ENCODE measurements at places on chromosomes 2 and 18.

GRCh38 chr2:70655786-70656185, 102.2 kb upstream of the TGFA start:
- no peak for DNase-seq

DNA sequence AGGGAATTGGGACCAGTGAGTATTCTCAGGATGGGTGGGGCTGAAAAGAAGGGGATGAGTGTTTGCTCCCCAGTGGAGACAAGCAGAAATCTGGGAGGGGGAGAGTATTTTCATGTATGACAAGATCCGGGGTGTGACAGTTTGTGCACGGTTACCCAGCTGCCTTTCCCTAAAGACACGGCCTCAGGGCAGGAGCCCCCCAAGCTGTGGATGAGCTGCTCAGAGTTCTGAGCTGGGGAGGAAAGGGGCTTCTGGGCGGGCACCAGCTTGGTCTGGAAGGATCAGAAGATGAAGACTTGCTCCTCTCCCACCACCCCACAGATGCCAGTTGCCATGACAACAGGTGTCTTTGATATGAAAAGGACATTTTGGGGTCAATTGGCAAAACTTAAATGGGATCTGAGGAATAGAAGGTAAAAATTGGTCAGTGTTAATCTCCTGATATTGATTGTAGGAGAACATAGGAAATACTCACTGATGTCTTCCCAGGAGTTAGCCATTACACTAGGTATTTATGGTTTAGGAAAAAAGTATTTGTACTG, 29.2 kb downstream of the ZCCHC2 start:
- DNase-seq, result no peak

- DNase-seq, result peak; percentile 97
These were observed 19.6 kb upstream of the SERPINB11 start for GRCh38 chr18:63683152-63683551.

DNA sequence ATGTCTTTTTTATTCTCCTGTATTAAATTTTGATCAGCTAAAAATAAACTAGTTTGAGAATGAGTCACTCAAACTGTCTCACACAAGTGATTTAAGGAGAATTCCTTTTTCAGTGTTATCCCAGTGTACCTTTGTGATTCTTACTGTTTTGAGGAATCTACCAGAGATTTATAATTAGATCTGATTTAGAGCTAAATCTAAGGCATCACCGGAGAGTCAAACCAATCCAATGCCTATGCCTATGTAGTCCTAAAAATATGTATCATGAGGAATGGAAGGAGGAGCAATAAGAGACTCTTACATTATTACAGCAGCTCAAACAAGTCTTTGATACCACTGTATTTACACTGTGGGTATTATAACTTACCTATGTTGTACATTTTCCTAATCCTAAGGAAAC, 63.4 kb upstream of the CYP20A1 start:
- no peak for DNase-seq

DNA sequence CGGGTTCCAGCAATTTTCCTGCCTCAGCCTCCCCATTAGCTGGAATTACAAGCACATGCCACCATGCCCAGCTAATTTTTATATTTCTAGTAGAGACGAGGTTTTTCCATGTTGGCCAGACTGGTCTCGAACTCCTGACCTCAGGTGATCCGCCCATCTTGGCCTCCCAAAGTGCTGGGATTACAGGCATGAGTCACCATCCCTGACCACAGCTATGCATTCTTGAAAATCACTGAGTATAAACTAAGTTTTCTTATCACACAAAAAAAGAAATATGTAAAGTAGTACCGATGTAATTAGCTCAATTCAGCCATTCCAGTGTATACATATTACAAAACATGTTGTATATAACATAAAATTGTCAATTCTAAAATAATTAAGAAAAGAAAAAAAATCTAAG, 232.7 kb downstream of the MBD2 start:
- DNase-seq, result peak; percentile 2

DNA sequence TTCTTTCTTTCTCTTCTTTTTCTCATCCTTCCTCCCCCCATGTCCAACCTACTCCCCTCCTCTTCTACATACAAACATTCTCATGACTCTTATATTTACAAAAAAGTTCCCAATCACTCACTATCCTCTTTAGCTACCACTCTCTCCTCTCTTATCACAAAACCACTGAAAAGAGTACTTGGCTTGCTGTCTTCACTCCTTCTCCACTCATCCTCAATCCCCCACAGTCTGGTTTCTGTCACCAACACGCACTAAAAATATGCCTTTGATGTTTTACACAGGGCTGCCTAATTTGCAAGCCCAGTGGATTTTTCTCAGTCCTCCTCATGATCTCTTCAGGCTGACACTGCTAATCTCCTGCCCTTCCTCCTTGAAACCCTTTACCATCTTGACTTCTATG, 159.5 kb downstream of the TNS1 start:
- DNase-seq, result no peak

DNA sequence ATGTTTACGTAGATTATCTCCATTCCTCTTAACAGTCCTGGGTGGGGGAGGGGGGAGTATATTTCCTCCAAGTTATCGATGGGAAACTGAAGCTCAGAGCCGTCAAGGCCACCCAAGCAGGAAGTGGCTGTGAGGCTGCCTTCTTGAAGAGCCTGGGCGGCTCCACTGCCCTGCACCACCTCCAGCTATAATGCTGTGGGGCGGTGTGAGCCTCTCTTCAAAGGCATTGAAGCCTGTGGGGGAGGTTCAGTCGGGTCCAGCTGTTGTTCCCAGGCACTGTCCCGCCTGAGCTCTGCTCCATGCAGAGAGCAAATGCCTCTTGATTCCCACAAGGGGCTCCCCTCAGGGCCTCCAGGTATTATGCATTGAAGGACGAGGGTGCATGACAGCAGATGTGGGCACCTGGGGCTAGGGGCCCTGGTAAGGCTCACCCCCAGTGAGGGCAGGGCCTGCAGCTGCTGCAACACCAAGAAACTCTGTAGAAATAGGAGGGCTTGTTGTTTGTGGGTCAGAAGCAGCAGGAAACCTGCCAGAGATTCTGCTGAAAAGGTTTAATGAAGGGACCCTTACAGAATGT, 29.5 kb upstream of the LAPTM4A start:
- no peak for DNase-seq

DNA sequence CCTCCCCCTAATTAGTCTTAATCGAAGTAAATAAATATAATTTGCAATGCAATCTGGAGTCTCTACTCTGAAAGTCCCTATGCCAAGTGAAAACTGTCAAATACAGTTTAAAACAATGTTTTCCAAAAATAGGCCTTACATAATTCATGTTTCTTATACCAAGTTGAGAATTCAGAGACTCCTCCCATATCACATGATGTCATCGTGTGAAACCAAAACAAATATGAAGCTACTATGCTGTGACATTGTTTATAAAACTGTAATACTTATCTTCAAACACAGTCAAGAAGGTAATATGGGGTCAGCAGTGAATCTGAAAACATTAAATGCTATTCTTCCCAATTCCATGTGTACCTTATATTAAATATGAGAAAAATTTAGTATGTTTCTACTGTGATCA, 940.2 kb upstream of the FANCL start:
- no peak for DNase-seq

GRCh38 chr2:641164-641871, 35.9 kb downstream of the TMEM18 start:
- no peak for DNase-seq

DNA sequence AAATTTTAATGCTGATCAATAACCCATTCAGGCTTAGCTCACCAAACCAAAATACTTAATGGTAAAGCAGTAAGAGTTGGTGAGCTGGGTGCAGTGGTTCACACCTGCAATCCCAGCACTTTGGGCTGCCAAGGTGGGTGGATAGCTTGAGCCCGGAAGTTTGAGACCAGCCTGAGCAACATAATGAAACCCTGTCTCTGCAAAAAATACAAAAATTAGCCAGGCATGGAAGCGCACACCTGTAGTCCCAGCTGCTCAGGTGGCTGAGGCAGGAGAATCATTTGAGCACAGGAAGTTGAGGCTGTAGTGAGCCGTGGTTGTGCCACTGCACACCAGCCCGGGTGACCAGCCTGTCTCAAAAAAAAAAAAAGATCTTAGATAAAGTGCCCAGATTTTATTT, 35.7 kb upstream of the MPP4 start:
- no peak for DNase-seq

GRCh38 chr2:236571145-236571544, 1.5 kb downstream of the ACKR3 start:
- no peak for DNase-seq

DNA sequence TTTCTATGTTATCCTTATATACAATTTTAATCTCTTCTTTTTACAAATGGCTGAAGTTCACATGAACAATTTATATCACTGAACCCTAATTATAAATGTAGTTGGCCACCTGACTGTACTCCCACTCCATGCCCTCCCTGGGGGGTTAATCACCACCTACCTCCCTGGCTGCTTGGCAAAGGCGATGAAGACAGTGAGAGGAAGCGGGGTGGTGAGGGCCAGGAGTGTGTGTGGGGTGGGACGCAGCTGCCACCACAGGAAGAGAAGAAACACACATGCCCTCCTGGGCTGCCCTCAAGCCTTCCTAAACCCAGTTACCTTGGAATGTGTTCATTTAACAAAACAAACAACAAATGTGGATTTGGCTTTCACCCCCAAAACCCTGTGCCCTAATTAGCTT, 87.0 kb upstream of the REV1 start:
- DNase-seq, result no peak

DNA sequence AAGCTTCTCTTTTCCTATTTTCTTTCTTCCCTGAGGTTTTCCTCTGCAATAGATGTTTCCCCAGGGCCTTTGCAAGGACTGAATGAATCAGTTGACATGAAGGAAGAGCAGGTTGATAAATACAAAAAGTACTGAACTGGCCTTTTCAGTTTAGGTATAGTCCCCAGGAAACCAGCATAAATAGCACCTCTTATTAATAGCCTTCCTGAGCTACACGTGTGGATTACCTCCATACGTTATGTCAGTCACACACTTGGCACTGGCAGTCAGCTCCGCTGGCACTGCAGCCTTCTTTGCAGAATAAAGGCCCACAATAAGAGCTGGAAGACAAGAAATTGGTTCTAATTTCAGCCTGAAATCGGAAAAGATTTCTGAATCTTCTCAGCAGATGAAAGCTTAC, 60.7 kb downstream of the KCTD18 start:
- DNase-seq, result no peak

GRCh38 chr18:26868968-26869586, 3.6 kb upstream of the AQP4 start:
- DNase-seq, result no peak

- no peak for DNase-seq
These were observed 151.1 kb downstream of the GALNT1 start for GRCh38 chr18:35732636-35733035.

GRCh38 chr2:118202707-118203303, 114.5 kb downstream of the INSIG2 start:
- peak; percentile 52 for DNase-seq

- no peak for DNase-seq
These were observed 60.9 kb downstream of the ICOS start for GRCh38 chr2:203997481-203997880.

- no peak for DNase-seq
These were observed 4.5 kb upstream of the KIDINS220 start for GRCh38 chr2:8841932-8842331.

DNA sequence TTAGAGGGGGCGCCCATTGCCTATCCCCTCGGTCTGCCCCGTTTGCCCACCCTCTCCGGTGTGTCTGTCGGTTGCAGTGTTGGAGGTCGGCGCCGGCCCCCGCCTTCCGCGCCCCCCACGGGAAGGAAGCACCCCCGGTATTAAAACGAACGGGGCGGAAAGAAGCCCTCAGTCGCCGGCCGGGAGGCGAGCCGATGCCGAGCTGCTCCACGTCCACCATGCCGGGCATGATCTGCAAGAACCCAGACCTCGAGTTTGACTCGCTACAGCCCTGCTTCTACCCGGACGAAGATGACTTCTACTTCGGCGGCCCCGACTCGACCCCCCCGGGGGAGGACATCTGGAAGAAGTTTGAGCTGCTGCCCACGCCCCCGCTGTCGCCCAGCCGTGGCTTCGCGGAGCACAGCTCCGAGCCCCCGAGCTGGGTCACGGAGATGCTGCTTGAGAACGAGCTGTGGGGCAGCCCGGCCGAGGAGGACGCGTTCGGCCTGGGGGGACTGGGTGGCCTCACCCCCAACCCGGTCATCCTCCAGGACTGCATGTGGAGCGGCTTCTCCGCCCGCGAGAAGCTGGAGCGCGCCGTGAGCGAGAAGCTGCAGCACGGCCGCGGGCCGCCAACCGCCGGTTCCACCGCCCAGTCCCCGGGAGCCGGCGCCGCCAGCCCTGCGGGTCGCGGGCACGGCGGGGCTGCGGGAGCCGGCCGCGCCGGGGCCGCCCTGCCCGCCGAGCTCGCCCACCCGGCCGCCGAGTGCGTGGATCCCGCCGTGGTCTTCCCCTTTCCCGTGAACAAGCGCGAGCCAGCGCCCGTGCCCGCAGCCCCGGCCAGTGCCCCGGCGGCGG, 1.7 kb downstream of the MYCN start:
- no peak for DNase-seq
